CD4-positive, alpha-beta T cell treated with Interleukin-6 at 100 ng/mL for 8 hours (primary cell): ENCODE measurements at places on chromosomes 2 and 18.

GRCh38 chr18:70197026-70197425 is 8.5 kb downstream of the RTTN start:
- no peak for DNase-seq

DNA sequence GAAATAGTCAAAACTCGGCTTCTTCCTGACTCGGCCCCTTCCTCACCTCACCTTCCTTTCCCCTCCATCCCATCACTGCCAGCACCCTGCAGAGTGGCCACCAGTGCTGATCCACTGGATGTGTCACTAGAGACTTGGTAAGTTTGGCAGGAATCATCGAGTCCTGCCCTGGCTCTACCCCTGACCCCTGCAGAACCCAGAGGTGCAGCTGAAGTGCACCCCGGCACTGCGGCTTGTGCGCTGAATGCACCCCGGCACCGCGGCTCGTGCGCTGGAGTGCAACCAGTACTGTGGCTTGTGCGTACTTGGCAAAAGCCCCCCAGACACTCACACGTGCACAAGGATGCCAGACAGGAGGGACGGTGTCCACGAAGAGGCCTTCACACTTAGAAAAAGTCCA is 206.5 kb downstream of the SNTG2 start:
- no peak for DNase-seq

GRCh38 chr18:79786786-79787526 is 10.8 kb upstream of the KCNG2 start:
- DNase-seq, result no peak

DNA sequence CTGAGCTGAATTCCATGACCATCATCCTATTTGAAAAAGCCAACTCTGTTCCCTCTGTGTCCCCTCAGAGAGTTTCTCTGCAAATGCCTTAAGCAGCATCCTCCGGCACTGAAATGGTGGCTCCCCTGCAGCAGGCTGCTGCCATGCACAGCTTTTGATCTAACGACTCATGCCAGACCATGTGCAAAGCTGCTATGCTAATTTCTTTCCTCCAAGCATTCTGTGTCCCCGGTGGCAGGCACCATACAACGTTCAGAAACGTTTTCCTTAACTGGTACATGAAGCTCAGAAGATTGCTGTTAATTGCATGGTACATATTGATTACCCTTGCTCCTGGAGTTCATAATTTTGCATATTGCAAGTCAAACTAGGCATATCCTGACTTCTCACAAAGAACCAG is 336.8 kb downstream of the RBM43 start:
- DNase-seq, result no peak

- no peak for DNase-seq
These were observed 1.2 kb upstream of the ARHGAP28 start for GRCh38 chr18:6728331-6728730.

DNA sequence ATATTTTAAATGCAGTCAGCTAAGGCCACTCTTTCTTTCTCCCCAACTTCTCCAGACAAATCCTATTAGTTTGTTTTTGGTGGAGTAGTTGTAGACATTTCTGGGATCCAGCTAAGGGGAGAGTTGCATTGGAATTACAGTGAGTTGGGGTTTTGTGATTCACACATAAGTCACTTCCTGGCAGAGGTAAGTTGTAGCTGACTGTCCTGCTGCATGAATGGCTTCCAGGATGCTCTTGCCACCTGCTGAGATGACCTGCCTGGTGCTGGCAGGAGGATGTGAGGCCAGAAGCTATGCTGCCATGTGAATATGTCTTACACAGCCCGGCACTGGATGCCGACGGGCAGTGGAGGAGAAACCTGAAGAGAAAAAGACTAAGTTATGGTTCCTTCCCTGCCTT is 243.7 kb downstream of the TDRD15 start:
- no peak for DNase-seq

DNA sequence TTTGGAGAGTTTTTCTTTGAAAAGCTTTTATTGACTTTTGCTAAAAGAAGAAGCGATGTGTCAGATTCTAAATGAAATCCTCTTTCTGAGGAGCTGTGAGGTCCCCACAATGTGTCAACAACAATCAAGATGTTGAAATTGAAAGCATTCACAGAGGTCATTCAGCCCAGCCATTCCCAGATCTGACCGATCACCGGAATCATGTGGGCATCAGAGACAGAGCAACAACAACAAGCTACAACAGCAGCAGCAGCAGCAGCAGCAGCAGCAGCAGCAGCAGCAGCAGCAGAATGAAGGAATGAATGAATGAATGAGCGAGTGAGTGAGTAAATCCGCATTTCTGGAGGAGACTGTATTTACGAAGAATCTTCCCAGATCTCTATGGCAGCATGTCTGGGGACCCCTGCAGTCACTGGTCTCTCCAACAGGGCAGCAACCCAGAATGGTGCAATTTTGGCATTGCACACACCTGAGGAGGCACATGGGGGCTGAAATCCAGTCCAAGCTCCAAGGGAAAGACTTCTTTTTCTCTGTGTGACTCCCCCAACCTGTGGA is 299.0 kb downstream of the MYCN start:
- DNase-seq, result no peak
